ENCODE measurements at places on chromosomes 13 and 19.

DNA sequence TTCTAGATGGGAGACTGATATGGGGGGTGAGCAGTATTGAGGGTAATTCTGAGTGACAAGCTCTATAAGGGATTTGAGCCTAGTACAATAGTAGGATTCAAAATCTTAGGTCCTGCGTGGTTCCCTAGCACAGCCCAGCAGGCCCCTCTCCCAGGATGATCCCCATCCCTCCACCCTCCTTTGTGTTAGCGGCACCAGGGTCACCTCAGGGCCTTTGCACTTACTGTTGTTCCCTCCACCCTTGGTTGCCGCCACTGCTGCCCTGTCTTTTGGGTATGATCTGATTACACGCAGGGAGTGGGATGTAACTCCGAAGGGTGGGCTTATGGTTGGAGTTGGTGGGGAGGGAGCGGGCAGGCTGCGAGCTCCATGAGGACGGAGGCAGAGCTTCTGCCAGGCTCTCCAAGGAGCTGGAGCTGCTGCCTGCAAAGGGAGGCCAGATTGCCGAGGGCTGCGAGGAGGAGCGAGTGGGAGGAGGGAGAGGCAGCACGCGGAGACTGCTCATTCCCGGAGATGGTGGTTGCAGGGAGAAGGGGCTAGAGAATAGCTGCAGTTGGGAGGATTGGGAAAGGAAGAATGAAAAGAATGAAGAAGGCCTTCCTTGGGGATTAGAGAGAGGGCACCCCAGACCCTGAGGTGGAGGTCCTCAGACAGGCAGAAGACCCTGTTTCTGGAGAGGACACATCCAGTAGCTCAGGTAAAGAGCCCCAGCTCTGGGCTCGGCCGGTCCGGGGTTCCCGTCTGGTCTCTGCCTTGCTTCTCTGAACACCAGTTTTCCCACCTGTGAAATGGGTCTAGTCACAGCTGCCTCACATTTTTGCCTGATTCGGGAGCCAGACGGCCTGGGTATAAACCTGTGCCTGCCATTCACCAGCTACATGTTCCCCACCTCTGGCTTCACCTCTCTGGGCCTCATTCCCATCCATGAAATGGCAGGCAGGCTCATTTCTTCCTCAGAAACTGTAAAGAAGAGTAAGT lies 5.2 kb downstream of the NACC1 start:
- DNase-seq, result no peak

DNA sequence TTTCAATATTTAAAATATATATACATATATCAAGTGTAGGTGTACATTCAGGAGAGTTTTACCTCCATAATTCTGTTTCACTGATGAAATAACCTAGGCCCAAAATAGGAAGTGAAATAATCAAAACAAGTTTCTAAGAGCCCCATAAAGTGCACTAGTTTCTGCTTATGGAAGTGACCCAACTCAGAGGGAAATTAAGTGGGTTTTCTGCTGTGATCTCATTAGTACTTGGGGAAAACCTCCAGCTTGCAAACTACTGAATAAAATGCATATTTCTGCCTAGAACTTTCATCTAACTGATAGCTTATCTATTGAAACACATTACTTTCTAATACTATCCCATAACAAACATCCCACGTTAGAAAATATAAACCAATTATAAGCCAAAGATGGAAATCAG lies 45.4 kb upstream of the MIR17HG start:
- no peak for DNase-seq

DNA sequence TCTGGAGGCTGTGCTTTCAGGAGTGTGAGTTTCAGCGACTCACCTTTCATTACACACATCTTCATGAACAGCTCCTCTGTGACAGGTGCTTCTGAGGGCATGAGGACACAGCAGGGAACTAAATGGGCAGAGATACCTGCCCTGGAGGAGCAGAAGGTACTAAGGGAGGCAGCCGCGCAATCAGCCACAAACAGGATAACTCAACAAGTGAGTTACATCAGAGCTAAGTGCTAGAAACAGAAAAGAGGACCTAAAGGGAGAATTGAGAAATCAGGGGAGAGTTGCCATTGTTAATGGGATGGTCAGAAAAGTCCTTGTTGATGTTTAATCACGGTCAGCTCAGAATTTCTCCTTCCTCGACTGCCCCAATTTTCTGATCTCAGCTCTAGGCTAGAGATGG lies 42.5 kb downstream of the SYDE1 start:
- DNase-seq, result no peak

GRCh38 chr19:46635920-46636761 lies at the start of gene GNG8:
Gene GNG8, minus strand, starts transcription at chr19:46636202. Its CDS starts 1,520 bp downstream, at chr19:46634682.
- DNase-seq, result no peak

DNA sequence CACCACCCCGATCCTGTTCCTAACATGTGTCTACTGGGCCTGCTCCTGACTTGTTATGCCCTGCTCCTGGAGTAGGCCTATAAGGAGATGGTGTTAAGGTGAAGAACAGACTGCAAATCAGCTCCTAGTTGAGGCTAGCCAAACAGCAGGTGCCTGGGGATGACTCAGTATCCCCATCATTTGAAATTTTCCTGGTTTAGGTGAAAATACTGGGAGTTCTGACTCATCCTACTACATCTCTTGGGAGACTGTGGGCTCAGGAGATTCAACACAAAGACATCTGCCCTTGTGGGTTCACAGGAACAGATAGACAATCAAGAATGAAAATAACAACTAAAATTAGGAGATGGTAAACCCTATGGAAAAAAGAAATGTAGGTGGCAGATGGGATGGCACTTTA lies 41.2 kb downstream of the BRD4 start:
- DNase-seq, result no peak

DNA sequence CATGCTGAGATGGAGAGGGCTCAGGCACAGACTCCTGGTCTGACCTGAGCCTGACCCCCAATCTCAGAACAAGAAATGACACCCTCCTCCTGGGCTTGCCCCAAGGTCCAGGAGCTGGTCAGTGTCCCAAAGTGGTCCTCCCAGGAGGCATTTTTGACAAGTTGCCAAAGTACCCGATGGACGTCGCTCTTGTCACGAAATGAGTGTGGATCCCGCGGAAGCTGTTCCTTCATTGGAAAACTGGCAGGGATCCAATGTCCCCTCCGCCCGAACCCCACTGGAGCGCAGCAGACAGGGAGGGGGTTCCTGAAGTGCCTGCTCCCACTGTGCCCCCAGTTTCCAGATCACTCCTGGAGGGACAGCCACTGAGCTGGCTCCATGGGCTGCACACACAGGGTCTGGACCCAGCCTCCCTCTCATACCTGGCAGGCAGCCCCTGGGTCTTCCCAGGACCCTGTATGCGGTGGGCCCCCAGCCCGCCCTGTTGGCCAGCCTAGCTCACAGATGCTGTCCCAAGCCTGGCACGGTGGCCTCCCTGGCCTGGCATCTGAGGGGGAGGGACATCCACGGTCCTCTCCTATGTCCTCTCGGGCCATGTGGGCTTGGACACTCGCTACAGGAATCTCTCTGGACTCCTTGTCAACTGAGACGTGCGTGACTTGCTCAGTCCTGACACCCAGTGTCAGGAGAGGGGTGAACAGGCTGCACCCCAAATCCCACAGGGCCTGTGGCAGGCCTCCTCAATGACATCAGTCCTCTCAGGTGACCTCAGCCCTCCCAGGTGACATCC lies 12.8 kb upstream of the ZNF14 start:
- DNase-seq, result no peak

DNA sequence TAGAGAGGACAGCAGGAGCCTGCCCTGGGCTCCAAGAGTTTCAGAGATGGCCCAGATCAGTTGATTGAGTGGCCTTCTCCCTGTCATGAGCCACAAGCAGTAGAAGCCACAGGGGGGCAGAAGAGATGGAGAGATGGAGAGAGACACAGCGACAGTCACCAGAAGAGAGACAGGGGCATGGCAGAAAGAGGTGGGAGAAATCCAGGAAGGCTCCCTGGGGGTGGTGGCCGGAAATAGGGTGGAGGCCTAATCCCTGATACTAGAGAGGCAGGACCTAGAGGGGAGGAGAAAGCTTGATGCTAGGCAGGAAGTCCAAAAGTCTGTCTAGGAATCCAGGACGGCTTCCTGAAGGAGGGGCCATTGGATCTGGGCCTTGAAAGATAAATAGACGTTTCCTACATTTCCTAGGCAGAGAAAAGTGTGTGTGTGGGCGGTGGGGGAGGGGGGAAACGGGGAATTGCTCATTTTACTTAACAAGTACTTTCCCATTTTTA lies 9.6 kb upstream of the TPM4 start:
- DNase-seq, result no peak

DNA sequence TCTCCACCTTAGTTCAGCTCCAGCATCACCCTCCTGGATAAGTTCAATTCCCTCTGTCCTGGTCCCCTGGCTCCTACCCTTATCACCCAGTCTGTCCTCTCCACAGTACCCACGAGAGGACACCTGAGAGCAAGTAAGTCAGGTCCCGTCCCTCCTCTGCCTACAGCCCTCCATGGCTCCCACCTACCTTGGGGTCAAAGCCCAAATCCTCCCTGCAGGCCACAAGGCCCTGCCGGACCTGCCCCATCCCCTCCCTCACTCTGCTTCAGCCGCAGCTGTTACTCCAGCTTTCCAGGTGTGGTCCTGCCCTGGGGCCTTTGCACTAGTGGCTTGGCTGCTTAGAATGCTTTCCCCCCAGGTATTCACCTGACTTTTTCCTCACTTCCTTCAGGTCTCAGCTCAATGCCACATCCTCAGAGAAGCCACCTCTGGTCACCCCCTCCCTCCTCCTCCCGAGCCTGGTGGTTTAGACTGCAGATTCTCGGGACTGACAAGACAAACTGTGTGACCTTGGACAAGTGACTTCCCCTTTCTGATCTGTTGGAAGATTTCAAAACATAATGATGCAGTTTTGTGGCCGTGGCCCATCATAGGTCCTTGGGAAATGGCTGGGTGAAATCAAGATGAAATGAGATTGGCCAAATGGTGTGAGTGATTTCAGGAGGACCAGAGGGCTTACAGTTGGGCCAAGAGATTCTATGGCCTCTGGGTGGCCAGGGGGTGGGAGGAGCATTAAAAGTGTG lies 3.6 kb downstream of the TUBB4A start:
- no peak for DNase-seq

- no peak for DNase-seq
Observed at GRCh38 chr13:113207890-113208420, 514 bp downstream of the PCID2 start.

GRCh38 chr13:62337109-62337880 lies 921.6 kb upstream of the PCDH20 start:
- no peak for DNase-seq

- DNase-seq, result no peak
Observed at GRCh38 chr13:27044837-27045570, 126.6 kb downstream of the USP12 start.

DNA sequence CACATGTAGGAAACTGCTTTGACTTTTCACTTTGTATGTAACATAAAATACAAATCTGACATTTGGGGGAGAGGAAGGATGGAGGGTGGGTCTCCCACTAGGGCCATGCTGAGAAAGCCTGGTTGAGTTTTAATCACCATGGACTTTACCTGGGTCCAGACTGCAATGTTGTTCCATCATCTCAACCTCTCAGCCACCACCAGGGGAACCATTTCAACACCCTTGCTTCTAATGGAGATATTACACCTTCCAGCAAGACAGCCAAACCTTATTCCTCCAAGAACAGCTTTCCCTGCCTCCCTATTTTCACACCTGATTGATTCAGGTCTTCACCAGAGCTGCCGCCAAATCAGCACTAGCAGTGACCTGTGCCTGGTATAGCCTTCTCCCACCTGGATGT lies 56.0 kb downstream of the ZAR1L start:
- DNase-seq, result no peak

GRCh38 chr13:101763191-101763590 lies 310.7 kb downstream of the ITGBL1 start:
- no peak for DNase-seq

- DNase-seq, result no peak
Observed at GRCh38 chr19:367963-368629, 23.5 kb upstream of the MIER2 start.

- DNase-seq, result no peak
Observed at GRCh38 chr13:112652512-112653070, 37.2 kb upstream of the ATP11A start.

- DNase-seq, result no peak
Observed at GRCh38 chr19:18541992-18542940, 1.1 kb downstream of the FKBP8 start.

- DNase-seq, result no peak
Observed at GRCh38 chr13:108113407-108113806, 101.9 kb downstream of the LIG4 start.

- DNase-seq, result no peak
Observed at GRCh38 chr13:40514802-40515201, 151.6 kb downstream of the FOXO1 start.

DNA sequence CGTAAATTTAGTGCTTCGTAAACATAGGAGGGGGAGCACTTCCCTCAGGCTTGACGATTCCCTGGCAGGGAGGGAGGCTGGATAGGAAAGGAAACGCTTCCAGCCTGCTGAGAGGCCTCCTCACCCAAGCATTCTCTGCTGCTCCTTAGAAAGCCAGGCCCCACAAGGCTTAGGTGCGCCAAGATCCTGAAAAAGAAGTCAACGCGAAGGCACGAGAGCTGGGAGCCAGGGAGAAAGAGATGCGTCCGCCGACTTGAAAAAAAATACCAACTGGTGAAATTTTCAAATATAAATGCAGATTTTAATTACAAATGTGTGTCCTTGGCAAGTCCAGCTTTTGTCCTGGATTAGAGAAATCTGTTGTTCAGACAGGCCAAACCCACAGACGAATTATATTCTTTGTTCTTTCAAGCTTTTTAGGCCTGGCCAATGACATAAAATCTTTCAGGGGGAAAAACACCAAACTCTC lies 64.0 kb downstream of the ALOX5AP start:
- DNase-seq, result no peak

- DNase-seq, result no peak
Observed at GRCh38 chr19:35741203-35741515, 1.1 kb downstream of the IGFLR1 start.

DNA sequence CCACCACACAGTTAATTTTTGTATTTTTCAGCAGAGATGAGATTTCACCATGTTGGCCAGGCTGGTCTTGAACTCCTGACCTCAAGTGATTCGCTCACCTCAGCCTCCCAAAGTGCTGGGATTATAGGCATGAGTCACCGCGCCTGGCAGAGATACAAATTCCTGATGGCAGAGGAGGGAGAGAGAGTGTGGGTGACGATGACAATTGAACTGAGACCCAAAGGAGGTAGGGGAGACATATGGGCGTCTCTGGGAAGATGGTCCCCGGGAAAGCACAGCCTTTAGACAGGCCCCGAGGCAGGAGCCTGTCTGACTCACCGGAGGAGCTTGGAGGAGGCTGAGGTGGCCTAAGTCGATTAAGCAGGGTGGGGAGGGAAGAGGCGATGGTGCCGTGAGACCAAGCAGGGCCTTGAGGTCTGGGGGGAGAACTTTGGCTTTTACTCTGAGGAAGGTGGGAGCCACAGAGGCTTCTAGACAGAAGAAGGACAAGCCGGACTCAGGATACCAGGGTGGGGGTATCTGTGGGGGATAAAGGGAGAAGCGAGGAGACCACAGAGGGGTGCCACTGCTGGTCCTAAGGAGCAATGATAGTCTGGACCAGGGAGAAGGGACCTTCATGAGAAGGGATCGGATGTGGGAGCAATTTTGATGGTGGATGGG lies 38.2 kb downstream of the ARRDC2 start:
- DNase-seq, result no peak

- DNase-seq, result peak; percentile 26
Observed at GRCh38 chr19:4597975-4598671, 38.6 kb upstream of the SEMA6B start.

All from stimulated activated CD4-positive, alpha-beta T cell treated with anti-CD3 and anti-CD28 coated beads, Interleukin-1b, Interleukin-23, amount 100 ng/mL, for 1 hour (primary cell).